Stimulated activated CD8-positive, alpha-beta memory T cell treated with anti-CD3 and anti-CD28 coated beads, Interleukin-4, amount 100 ng/mL, for 1 hour (primary cell): ENCODE measurements at places on chromosomes 3 and 15.

- no peak for DNase-seq
These were observed 40.4 kb upstream of the C15orf39 start for GRCh38 chr15:75161106-75161916.

GRCh38 chr3:182683453-182683852, 109.9 kb upstream of the ATP11B start:
- no peak for DNase-seq

- DNase-seq = no peak
These were observed 68.8 kb downstream of the SCN5A start for GRCh38 chr3:38580450-38581382.

- DNase-seq = no peak
These were observed 29.9 kb upstream of the GRIP2 start for GRCh38 chr3:14570089-14570488.

GRCh38 chr3:105805404-105805803, 63.4 kb downstream of the CBLB start:
- no peak for DNase-seq

GRCh38 chr3:39379778-39380155, 3.4 kb upstream of the SLC25A38 start:
- no peak for DNase-seq

- no peak for DNase-seq
These were observed 359.3 kb downstream of the GAP43 start for GRCh38 chr3:115982629-115983028.

DNA sequence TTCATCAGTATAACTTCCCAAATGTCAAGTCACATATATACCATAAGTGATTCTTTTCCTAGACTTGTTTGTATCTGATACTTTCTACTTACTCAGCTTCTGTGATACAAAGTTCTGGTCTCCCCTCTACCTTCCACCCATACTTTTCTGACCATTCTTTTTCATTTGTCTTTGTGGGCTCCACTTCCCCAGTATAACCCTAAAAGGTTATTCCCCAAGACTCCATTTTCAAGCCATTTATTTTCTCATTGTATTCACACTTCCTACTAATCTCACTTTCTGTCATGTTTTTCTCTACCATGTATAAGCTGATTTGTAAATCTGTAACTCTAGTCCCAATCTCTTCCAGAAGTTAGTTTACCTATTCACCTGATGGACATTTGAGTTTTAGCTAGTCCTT, 34.0 kb downstream of the IQCB1 start:
- DNase-seq = no peak

GRCh38 chr15:45631776-45632175, 3.1 kb upstream of the SQOR start:
- DNase-seq = no peak

GRCh38 chr15:39171944-39172368, 408.9 kb upstream of the THBS1 start:
- DNase-seq = no peak

- no peak for DNase-seq
These were observed 11.0 kb downstream of the TCF12 start for GRCh38 chr15:56929399-56929798.

GRCh38 chr3:4552811-4553210, 59.7 kb downstream of the ITPR1 start:
- DNase-seq = no peak

DNA sequence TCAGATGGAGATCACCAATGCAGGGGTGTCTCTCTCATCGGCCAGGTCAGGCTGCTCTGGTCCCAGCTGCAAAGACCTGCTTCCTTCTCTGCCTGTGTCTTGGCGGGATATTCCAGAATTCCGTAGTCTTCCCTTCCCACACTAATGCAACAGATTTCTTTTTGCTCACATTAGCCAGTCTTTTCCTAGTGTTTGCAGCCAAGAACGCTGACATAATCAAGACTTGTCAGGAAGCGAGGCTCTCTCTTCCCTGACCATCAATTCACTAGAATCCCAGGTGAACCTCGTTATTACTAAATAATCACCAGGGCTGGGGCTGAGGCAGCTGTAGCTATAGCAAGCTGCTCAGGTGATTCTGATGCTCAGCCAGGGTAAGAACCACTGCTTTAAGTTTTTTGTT, 43.2 kb upstream of the ACKR4 start:
- DNase-seq = no peak

DNA sequence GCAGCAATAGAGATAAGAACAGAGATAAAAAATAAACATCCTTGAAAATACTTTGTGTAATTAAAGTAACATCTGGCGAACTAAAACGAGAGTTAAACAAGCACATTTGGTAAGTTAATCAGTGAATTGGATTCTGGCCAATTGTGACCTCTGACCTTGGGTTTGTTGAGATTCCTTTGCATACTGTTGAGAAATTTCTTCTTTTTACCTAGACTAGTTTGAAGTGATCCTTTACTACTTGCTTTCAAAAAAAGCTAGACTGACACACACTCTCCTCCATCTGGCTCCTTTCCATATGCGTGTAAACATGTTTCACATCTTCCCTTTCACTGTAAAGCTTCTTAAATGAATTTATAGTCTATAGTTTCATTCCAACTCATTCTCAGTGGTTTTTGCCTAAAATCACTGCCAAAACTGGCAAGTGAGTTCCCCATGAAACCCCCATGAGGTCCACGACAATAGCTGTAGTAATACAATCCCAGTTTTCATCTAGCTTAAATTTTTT, 17.3 kb upstream of the GBE1 start:
- no peak for DNase-seq

GRCh38 chr15:55522742-55523450, 14.9 kb upstream of the DNAAF4 start:
- no peak for DNase-seq

- DNase-seq = no peak
These were observed 78.7 kb downstream of the DAPK2 start for GRCh38 chr15:63967616-63968015.

- DNase-seq = no peak
These were observed 306.3 kb downstream of the ZPLD1 start for GRCh38 chr3:102741105-102741504.

GRCh38 chr15:65055201-65055870, 10.1 kb downstream of the SLC51B start:
- DNase-seq = no peak

GRCh38 chr3:43361077-43361476, 74.7 kb downstream of the SNRK start:
- DNase-seq = no peak

- no peak for DNase-seq
These were observed 4.2 kb downstream of the MFGE8 start for GRCh38 chr15:88908697-88909621.

DNA sequence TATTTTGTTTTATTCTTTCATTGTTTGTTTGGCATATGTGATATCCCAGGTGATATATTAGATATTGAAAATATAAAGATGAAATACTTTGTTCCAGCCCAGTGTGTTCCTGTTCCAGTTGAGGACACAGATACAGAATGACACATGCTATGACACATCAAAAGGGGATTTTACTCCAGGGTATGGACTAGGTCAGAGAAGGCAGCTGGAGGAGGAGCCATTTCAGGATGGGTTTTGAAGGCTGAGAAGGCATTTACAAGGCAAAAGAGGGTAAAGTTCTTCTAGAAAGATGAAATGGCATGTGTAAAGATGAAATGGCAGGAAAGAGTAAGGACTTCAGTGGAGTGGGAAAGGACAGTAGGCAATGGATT, 163.8 kb downstream of the ZIC1 start:
- no peak for DNase-seq

GRCh38 chr3:87581240-87581639, 304.9 kb upstream of the POU1F1 start:
- DNase-seq = no peak

DNA sequence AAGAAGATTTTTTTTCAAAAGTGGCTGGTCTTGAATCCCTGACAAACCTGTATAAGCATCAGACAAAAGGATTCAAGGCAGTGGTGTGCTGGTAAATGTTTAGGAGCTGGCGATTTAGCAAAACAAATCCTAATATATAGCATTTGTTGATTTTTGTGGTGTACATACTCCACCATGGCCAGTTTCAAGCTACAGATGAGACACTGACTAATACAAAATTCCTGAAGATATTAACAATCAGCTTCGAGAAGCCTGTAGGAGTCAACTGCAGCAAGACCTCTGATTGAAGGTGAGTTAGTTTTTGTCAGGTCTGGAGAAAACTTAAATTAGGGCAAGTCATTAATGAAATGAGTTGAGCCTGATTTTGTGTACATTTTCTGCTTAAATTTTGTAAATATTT, 6.7 kb downstream of the STRIT1 start:
- DNase-seq = no peak

GRCh38 chr3:16523778-16524177, 10.3 kb upstream of the RFTN1 start:
- no peak for DNase-seq

DNA sequence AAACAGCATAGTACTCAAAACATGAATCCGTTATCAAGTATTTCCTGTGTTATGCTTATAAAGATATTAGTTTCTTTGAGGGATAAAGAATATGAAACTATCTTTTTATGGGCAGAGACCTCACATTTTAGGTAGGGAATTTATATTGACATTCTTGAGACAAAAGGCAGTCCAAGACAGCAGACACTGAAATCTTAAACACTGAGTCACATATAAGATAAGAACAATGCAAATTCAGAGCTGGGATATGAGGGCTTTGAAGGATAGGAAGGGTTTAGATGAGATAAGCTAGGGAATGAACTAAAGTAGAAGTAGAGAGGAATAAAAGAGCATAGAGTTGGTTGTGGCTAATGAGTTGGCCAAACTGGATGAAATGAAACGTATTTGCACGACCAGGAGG, 58.4 kb downstream of the ASTE1 start:
- DNase-seq = no peak

DNA sequence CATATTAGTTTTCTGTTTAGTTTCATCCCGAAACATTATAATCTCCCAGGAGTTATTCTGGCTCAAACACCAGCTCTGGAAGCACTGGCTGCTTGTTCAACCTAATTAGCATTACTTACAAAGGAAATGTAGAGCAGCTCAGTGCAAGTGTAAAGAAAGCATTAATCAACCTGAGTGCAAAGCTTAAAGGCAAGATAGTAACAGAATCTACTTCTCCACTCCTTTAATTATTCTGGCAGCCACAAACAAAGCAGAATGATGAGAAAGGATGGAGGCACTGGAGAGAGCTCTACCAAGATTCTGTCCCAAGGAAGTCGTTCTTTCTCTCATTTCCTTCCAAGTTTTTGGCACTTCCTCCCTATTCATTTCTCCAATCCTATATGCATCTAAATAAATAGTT, 1384.0 kb downstream of the ZPLD1 start:
- DNase-seq = no peak
